Activated T-helper 1 cell treated with anti-CD3 and anti-CD28 coated beads, Interleukin-2, amount 50 U/mL, for 16 hours (primary cell): ENCODE measurements at places on chromosomes 5 and 9.
A peak's percentile ranks its signal among the peaks of the same experiment; 100 is the strongest.

- no peak for DNase-seq
These were observed 118.5 kb downstream of the GNAQ start for GRCh38 chr9:77912895-77913693.

DNA sequence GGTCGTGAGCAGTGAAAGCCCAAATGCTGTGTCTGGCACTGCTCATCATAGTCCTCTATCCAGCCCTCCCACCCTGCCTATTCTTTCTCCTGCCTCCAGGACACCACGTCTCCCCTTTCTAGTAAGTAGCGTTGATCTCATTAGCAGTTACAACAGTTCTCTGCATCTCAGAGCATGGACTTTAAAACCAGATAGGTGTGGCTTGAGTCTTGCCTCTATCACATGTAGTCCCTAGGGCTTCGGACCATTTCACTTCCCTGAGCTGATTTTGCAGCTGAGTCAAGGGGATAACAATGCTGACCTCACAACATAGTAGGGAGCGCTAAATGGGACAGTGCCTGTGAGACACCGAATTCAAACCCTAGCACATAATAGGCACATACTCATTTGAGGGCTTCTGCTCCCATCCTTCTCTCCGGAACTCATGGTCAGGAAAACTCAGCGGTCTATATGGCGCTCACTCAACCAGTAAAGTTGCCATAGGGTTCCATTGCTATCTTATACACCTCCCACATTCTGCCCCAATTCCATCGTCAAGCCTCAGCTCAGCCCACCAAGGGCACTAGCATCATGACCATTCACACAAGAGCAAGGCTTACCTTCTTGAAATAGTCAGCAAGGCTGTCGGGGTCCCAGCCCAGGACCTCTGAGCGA lies 515 bp downstream of the LCP2 start:
- DNase-seq = no peak

DNA sequence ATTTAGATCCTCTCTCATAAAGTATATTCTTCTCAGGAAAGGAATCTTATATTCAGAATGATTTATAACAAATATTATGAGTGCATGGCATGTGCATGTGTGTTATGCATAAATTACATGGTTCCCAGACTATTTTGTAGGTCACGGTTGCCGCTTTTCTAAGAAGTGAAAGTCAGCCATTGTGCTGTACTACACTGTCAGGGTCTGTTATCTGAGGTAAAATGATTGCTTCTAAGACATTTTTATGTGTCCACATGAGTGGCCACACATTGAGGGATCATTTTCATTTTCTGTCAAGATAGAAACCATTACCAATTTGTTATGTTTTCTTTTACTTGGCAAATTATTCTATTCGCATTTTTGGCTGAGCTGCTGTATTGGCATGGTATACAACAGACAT lies 210.8 kb downstream of the CWC27 start:
- no peak for DNase-seq

DNA sequence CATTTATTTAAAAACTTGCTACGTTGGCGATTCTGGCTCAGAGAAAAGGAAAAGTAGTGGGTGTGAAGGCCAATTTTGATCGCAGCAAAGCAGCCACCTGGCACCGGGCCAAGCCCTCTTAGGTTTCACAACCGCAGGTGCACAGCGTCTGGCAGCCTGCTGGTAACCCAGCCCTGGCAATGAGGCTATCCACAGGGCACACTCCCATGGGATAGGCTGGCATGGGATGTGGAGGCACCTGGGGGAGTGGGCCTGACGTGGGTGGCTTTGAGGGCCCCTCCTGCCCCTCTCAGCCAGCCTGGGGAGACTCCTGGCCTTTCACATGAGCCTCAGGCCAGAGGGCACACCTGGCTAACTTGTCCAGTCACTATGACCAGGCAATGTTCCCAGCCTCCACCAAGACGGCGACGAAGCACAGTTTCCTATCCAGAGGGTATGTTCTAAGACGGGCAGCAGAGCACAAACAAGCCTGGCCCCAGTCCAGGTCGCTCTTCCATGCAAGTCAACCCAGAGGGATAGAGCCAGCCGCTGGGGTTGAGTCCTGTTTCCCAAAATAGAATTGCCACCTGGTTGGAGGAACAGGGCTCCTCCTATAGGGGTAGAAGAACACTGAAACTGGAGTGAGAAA lies 19.0 kb downstream of the CMBL start:
- DNase-seq = peak; percentile 14

DNA sequence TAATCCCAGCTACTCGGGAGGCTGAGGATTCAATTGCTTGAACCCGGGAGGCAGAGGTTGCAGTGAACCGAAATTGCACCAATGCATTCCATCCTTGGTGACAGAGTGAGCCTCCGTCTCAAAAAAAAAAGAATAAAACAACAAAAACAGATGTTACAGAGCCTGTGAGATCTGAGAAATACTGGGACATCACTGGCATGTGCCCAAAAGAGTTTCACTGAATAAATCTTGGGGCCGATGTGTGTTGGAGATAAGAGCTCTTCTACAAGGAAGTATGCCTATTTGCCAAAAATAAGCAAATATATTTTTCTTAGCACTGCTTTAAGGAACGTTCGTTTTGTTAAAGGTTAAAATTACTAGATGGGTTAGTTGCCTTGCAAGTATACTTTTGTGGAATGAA lies 55.1 kb downstream of the KIAA1958 start:
- no peak for DNase-seq

DNA sequence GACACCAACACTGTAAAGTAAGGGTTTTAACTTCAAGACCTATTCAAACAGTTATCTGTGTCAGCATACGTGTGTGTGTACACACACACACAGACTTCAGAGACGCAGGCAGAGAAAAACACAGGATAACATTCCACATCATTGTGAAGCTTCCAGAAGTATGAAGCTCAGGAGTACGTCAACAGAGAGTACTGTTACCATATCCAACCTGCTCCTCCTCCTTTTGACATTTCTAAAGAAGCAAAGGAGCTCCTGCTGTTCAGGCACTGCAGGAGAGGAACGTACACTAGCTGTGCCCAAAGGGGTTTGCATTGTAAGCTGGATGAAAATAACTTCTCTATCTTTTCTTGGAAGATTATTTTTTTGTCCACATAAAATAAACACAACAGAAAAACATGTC lies 180.7 kb downstream of the MEF2C start:
- DNase-seq = no peak
